Hypothalamus (tissue), 51 donors: ENCODE measurements at places on chromosomes 2 and 18.

GRCh38 chr18:63002305-63002704 lies 287.0 kb downstream of the PHLPP1 start:
- no peak for DNase-seq

- DNase-seq = no peak
Measured at GRCh38 chr2:9168821-9169221, 37.8 kb upstream of the ASAP2 start.

DNA sequence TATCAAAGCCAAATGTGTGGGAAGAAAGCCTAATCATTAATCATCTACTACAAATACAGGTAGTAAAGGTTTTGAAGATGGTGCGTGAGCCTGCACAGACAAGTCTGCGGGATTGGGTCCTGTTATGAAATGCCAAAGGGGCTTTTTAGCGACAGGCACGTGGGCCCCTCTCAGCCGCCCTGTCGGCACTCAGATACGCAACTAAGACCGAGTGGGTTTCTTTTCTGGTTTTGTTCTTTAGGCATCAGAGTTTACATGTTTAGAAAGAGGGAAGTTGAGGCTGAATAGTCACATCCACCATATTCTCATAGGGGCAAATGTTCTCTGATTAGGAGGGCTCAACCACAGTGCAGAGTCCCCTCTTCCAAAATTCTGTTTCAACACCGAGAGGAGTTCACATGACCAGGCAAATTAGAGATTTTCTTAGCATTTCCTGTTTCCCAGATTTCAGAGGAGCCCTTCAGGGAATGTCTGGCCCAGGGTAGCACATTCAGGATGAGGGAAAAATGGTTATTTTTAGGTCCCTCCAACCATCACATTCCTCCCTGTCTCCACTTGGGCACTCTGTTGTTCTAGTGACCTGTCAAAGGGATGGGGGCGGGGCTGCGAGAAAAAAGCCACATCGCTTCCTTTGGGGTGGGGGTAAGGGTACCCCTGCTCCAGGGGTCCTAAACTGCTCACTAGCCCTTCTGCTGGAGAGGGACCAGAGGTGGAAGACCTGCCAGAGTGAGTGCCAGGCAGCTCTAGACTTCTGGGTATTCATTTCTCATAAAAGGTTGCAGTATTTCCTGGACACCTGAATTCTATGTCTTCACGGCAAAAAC lies 159.2 kb downstream of the BCL2 start:
- no peak for DNase-seq

GRCh38 chr2:119190321-119191111 lies 32.0 kb upstream of the C1QL2 start:
- no peak for DNase-seq

- DNase-seq = no peak
Measured at GRCh38 chr2:172607379-172607928, 51.6 kb downstream of the PDK1 start.

DNA sequence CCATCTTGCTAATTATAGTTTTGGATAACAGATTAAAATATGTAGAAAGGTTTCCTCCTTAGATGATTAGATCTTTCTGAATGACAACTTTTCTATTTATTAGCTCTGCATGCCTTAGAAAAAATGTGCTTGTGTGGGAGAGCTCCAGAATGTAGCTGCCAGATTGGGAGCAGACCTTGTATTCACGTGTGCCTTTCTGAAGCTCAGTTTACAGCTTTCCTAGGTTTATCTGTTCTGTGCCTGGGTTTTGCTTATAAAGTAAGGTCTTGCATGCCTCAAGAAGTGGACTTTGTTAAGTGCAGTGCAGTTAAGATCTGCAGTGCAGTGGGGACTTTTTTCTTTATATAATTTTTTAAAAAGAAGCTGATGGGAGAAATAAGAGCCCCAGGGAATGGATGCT lies 179.0 kb downstream of the DCC start:
- DNase-seq = no peak

DNA sequence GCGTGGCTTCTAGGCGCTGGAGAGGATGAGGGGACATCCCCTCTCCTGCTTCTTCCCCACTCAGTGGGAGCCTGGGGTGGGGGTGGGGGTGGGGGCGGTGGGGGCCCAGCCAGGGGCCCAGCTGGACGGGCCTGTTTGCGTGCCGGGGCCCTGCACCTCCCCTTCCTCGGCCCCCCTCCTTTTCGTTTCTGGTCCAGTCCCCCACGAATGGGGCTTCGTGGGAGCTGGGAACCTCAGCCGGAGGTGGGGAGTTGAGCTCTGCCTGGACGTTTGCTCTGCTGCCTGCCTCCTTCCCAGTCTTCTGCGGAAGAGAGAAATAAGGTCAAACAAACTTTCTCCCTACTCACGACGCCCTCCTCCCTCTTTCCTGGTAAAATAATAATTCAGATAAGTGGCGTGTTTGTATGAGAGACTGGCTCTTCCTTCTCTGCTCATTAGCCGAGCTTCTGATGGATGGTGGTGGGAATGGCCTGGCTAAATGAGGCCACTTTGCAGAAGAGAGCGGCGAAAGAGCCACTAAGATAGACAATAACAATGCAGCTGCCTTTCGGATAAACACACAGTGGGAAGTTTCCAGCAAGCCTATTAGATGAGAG lies 782 bp downstream of the MTA3 start:
- no peak for DNase-seq

DNA sequence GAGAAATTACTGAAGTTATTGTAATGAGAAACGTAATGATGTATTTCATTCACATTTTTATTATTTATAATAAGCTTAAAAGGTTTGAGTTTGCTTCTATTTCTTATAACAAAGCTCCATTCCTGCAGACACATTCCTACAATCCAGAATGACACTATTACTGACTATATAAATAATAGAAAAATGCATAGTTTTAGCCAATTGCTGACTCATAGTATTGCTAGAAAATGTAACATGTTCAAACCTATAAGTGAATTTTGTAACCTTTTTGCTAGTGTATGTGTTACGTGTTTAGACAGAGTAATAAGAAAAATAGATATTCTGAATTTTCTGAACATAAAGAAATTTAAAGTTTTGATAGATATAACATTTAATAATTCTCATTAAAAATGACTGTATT lies 9.3 kb upstream of the VWC2L start:
- DNase-seq = no peak

DNA sequence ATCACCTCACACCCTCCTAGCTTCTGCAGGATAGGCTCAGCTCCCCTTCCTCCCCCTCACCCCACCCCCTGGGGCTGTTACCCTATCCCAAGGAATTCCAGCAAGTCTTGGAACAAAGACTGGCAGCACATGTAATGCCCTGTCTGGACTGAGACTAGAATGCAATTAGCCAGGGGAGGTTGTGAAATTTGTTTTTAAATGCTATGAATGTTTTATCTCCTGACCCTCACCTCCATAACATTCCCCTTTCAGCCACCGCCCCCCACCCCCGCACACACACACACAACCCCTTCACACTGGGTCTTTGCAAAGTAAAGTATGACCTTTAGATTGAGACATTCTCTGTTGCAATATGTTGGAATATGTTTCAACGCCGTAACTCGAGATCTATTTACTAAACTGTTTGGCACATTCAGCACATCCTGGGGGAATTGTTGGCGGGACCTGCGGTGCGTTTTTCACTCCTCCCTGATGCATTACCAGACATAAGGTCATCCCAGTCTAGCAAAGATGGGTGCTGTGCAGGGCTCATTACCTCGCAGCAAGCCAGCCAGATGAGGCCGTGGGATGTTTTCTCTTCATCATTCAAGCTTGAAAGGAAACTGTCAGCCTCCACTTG lies 290.7 kb upstream of the SLC14A2 start:
- DNase-seq = no peak
